ENCODE measurements at places on chromosomes 13 and 19. TPM values are rescaled to one million over a fixed set of nuclear protein-coding genes. Genes with fewer than 3 reads are reported as not detected.

- peak within 1 kb of the TSS; percentile 78 for H3K27ac ChIP-seq
- H3K4me3 ChIP-seq, result peak within 1 kb of the TSS; percentile 83
- DNase-seq, result peak; percentile 89
- peaks cover 57% of the 10 kb centered on the region for H3K4me1 ChIP-seq
- peaks cover 16% of the 10 kb centered on the region for H3K36me3 ChIP-seq
- no peaks in the 10 kb centered on the region for H3K27me3 ChIP-seq
These were observed at the start of gene CUL4A for GRCh38 chr13:113209336-113209758. Gene CUL4A, plus strand, starts transcription at chr13:113209613. Its CDS starts 15 bp downstream, at chr13:113209628.

The SBSN gene
- total RNA-seq, result not detected

- no peak overlapping the region for H3K27ac ChIP-seq
- H3K36me3 ChIP-seq, result no peaks in the 10 kb centered on the region
- DNase-seq, result no peak
- H3K27me3 ChIP-seq, result no peaks in the 10 kb centered on the region
- H3K4me1 ChIP-seq, result no peaks in the 10 kb centered on the region
These were observed 1140.3 kb upstream of the SLC10A2 start for GRCh38 chr13:104206450-104207044.

The CHST8 gene
- total RNA-seq, result 0.35 TPM

GRCh38 chr13:20719783-20720182 is 16.3 kb downstream of the IL17D start:
- no peak overlapping the region for H3K27ac ChIP-seq
- no peaks in the 10 kb centered on the region for H3K27me3 ChIP-seq
- no peaks in the 10 kb centered on the region for H3K36me3 ChIP-seq
- no peak overlapping the region for H3K4me3 ChIP-seq
- peaks cover 18% of the 10 kb centered on the region for H3K4me1 ChIP-seq
- DNase-seq, result no peak

DNA sequence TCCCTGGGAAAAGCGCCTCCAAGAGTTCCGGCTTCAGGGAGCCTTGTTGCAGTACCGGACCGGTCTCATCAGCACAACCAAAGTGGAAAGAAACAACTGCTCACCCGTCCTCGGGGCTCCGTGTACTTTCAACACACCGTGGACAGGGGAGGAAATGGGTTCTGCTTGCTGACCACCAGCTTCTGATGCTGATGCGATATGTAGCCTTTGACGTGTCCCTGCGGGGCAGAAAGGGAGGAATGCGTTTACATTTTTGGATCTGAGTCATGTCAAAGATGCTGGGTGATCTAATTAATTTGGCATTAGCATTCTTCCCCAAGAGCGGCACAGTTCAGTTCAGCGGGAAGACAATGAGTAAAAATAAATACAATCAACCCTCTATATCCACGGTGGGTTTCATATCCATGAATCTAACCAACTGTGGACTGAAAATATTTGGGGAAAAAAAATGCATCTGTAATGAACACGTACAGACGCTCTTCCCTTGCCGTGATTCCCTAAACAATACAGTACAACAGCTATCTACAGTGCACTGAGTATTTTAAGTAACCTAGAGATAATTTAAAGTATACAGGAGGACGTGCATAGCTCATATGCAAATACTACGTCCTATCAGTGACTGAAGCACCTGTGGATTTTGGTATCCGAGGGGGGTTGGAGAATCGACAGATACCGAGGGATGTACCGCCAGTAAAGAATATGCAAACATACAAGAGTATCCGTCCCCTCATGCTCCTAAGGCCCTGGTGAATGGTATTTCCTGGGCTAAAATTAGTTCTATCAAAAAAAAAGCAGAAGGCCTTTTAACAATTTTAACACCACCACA is 19.8 kb downstream of the PROZ start:
- H3K4me1 ChIP-seq, result peaks cover 52% of the 10 kb centered on the region
- no peaks in the 10 kb centered on the region for H3K27me3 ChIP-seq
- peaks cover 50% of the 10 kb centered on the region for H3K36me3 ChIP-seq
- peak overlapping the region; percentile 83 for H3K27ac ChIP-seq

GRCh38 chr19:48724796-48725753 is 5.5 kb upstream of the MAMSTR start:
- no peaks in the 10 kb centered on the region for H3K27me3 ChIP-seq
- no peak overlapping the region for H3K4me3 ChIP-seq
- peak overlapping the region; percentile 98 for H3K27ac ChIP-seq
- peaks cover 21% of the 10 kb centered on the region for H3K4me1 ChIP-seq
- DNase-seq, result no peak

GRCh38 chr19:31356587-31357314 is 7.5 kb upstream of the TSHZ3 start:
- no peak for DNase-seq
- peaks cover 2% of the 10 kb centered on the region for H3K36me3 ChIP-seq
- peaks cover 61% of the 10 kb centered on the region for H3K27me3 ChIP-seq

GRCh38 chr19:10420444-10421239 is at the start of gene PDE4A:
Gene PDE4A, plus strand, starts transcription at chr19:10420538. Its CDS starts 227 bp downstream, at chr19:10420765.
- peaks cover 55% of the 10 kb centered on the region for H3K27me3 ChIP-seq
- H3K4me3 ChIP-seq, result peak within 1 kb of the TSS; percentile 75
- peak within 1 kb of the TSS; percentile 36 for H3K27ac ChIP-seq
- no peaks in the 10 kb centered on the region for H3K36me3 ChIP-seq
- no peak for DNase-seq
- H3K4me1 ChIP-seq, result peaks cover 35% of the 10 kb centered on the region

GRCh38 chr13:59774491-59774971 is 389.2 kb downstream of the DIAPH3 start:
- H3K27me3 ChIP-seq, result no peaks in the 10 kb centered on the region
- peak overlapping the region; percentile 93 for H3K27ac ChIP-seq
- H3K36me3 ChIP-seq, result no peaks in the 10 kb centered on the region

- no peaks in the 10 kb centered on the region for H3K36me3 ChIP-seq
- H3K4me1 ChIP-seq, result peaks cover 17% of the 10 kb centered on the region
- DNase-seq, result no peak
- no peak overlapping the region for H3K27ac ChIP-seq
These were observed 223.6 kb downstream of the FOXO1 start for GRCh38 chr13:40442826-40443225.

GRCh38 chr13:62997696-62998095 is 1582.0 kb upstream of the PCDH20 start:
- no peaks in the 10 kb centered on the region for H3K4me1 ChIP-seq
- H3K36me3 ChIP-seq, result no peaks in the 10 kb centered on the region
- DNase-seq, result no peak
- no peaks in the 10 kb centered on the region for H3K27me3 ChIP-seq
- H3K4me3 ChIP-seq, result no peak overlapping the region

GRCh38 chr19:53944416-53944815 is 18.3 kb upstream of the CACNG8 start:
- no peaks in the 10 kb centered on the region for H3K36me3 ChIP-seq
- H3K4me3 ChIP-seq, result no peak overlapping the region
- no peak for DNase-seq
- H3K4me1 ChIP-seq, result no peaks in the 10 kb centered on the region

DNA sequence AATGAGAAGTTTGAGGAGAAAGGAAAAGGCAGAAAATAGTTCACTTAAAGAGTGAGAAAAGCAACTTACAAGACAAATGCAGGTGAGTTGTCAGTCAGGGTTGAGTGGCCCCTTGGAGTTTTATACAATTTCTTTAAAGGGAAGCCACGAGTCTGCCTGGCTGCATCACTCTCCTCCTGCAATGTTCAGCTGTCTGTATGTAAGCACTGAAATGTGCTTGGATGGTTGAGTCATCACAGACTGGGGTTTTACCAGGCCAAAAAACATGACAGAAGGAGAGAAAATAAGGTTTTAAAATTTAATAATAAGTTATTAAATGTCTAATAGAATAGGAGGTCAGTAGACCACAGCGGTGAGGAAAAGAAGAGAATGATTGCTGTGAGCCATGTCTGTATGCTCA is 51.0 kb upstream of the FGF14 start:
- DNase-seq, result no peak
- peaks cover 32% of the 10 kb centered on the region for H3K27me3 ChIP-seq
- H3K4me1 ChIP-seq, result no peaks in the 10 kb centered on the region
- no peak overlapping the region for H3K4me3 ChIP-seq

- DNase-seq, result no peak
- H3K36me3 ChIP-seq, result no peaks in the 10 kb centered on the region
- H3K27me3 ChIP-seq, result no peaks in the 10 kb centered on the region
These were observed 89.9 kb upstream of the MAB21L1 start for GRCh38 chr13:35566340-35566739.

The PRKACA gene
- 115 TPM for total RNA-seq

The ZNF528 gene
- total RNA-seq, result 1.5 TPM

DNA sequence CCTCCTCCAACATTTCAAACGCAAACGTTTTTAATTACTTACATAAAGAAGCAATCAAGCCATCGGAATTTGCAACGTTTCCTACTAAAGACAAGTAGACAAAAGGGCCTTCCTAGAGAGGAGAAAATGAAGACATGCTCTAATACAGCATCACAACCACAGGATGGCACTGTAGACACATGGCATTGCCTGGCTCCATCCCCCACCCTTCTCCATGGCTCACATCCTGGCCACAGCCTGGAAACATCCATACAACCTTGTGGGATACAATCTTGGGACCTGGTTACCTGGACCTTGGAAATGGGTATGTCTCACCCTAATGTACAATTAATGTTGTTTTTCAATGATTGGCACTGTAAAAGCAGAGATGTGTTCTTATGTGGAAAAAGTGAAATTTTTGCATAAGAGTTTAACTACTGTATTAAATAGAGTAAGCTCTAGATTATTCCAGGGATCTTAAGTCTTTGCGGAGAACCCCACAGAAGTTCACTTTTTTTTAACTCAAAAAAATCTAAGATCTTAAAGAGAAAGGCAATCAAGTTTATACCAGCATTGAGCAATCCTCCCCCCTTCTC is 21.5 kb downstream of the EBPL start:
- H3K27me3 ChIP-seq, result no peaks in the 10 kb centered on the region
- no peak overlapping the region for H3K4me3 ChIP-seq
- DNase-seq, result no peak
- peaks cover 10% of the 10 kb centered on the region for H3K4me1 ChIP-seq
- H3K36me3 ChIP-seq, result peaks cover 9% of the 10 kb centered on the region

DNA sequence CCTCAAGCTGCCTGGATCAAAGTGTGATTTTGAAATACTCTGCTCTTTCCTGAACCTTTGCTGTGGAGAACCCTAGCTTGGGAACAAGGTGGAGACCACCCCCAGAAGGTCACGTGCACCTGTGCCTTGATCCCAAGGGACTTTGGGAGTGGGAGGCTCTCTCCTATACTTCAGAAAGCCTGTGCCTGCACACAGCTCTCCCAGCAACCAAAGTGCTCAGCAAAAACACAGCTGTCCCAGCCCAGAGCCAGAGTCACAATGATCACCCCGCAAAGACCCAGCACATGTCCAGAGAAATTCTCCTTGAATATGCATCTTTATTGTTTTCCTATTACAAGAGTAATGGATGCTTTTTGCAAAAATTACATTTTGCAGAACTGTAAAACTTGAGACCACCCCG is 43.4 kb downstream of the TNFRSF19 start:
- no peak overlapping the region for H3K4me3 ChIP-seq
- DNase-seq, result no peak
- no peaks in the 10 kb centered on the region for H3K27me3 ChIP-seq
- H3K27ac ChIP-seq, result no peak overlapping the region
- no peaks in the 10 kb centered on the region for H3K36me3 ChIP-seq

DNA sequence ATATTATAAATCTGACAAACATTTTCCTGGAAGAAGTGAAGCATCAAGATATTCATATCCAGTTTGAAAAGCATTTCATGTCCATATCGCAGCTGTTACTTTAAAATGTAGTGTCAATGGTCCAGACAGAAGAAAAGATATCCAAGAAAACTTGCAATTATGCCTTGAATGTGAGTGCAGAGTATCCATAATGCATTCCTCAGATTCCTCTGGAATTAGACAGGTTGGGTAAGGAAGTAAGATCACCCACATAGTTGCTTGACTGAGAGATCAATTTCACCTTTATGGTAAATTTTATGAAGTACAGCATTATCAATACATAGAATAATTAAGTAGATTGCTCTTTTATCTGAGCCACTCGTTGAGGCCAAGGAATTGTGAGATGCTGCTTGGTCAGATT is 327.0 kb upstream of the SLITRK5 start:
- H3K36me3 ChIP-seq, result no peaks in the 10 kb centered on the region
- H3K27ac ChIP-seq, result no peak overlapping the region
- no peak overlapping the region for H3K4me3 ChIP-seq
- DNase-seq, result no peak
- no peaks in the 10 kb centered on the region for H3K4me1 ChIP-seq
- H3K27me3 ChIP-seq, result peaks cover 3% of the 10 kb centered on the region

The CGB2 gene
- not detected for total RNA-seq

GRCh38 chr13:95091755-95092154 is 209.5 kb downstream of the ABCC4 start:
- peaks cover 9% of the 10 kb centered on the region for H3K4me1 ChIP-seq
- H3K36me3 ChIP-seq, result peaks cover 6% of the 10 kb centered on the region
- DNase-seq, result no peak
- no peak overlapping the region for H3K27ac ChIP-seq

The KIR2DL1 gene
- not detected for total RNA-seq

DNA sequence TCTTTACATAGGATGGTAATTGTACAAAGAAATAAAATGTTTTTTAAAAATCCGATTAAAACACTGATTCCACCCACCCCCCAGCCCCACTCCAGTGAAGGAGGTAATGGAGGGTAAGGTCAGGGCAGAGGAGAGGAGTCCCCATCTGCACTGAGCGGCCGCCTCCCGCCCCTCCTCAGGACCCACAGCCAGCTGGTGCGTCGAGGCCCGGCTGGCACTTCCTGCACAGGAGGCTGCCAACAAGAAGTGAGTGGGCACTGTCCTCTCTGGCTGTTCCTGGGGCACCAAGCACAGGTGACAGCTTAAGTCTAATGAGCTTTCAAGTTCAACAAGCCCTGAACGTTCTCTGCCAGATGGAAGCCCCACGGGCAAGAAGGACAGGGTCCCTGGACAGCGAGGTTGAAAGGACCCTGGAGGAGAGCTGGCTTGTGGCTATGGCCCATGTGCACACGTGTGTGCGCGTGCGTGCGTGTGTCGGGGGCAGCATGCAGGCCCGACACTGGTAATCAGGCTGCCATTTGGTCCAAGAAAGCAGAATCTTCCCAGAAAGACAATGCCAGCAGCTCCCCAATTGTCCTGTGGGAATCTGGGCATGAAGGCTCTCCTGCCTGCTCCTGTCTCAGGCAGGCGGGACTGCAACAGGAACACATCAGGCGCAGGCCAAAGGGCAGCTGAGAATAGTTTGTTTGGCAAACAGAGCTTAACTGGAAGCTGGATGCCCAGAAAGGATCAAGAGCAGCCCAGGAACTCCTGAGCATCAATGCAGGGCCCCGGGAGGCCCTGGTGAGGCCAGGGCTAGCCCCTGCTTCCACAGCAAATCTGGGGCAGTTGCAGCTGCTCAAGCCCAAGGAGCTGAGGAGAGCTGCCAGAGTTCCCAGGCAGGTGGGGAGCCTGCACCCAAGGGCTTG is 15.1 kb upstream of the EPHX3 start:
- H3K4me3 ChIP-seq, result no peak overlapping the region
- H3K36me3 ChIP-seq, result peaks cover 22% of the 10 kb centered on the region

Measured in osteocyte (in vitro differentiated cells).